ENCODE measurements at places on chromosomes 2 and 18. TPM values are rescaled to one million over a fixed set of nuclear protein-coding genes. Genes with fewer than 3 reads are reported as not detected.

DNA sequence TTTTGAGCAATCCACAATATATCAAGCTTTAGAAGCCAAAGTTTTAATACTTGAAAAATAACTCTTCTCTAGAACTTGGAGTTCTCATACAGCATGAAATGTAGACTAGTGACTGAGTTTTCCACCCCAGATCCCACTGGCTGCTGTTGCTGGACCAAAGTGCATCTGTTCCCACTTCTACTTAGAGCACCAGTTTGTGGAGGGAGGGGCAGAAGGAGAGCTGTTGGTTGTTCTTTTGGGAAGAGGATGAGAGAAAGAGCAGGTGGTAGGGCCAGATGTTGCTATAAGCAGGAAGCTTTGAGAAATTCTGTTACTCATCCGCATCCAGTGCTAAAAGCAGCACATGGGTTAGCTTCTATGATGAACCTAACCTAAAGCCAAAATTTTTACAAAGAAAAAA is 59.0 kb downstream of the MBD2 start:
- H3K4me1 ChIP-seq: no peaks in the 10 kb centered on the region
- no peaks in the 10 kb centered on the region for H3K27me3 ChIP-seq
- H3K27ac ChIP-seq: no peak overlapping the region

- no peaks in the 10 kb centered on the region for H3K36me3 ChIP-seq
- no peaks in the 10 kb centered on the region for H3K27me3 ChIP-seq
- H3K4me3 ChIP-seq: no peak overlapping the region
- peaks cover 39% of the 10 kb centered on the region for H3K4me1 ChIP-seq
Observed at GRCh38 chr18:75214332-75214690, 3.7 kb downstream of the TSHZ1 start.

DNA sequence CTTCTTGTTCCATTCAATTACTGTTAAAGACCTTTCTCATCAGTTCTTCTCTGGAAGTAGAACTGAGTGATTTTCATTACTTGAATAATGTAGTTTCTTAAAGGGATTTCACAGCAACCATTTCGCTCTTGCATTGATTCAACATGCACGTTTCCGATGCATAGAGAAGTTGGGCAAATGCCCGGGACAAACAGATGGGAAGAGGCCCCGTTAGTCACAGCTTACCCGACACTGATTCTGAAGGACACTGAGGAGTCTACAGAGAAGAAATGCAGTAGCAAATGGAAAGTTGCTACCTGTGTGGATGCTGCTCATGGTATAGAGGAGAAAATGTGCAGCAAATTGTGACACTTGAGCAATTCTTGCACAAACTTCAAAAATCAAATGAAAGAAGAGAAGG is 32.3 kb upstream of the GCG start:
- no peak overlapping the region for H3K27ac ChIP-seq
- H3K4me3 ChIP-seq: no peak overlapping the region
- no peaks in the 10 kb centered on the region for H3K36me3 ChIP-seq
- H3K4me1 ChIP-seq: no peaks in the 10 kb centered on the region
- H3K27me3 ChIP-seq: no peaks in the 10 kb centered on the region
- DNase-seq: no peak

GRCh38 chr2:131153529-131153928 is 48.4 kb downstream of the PLEKHB2 start:
- peaks cover 4% of the 10 kb centered on the region for H3K36me3 ChIP-seq
- H3K4me3 ChIP-seq: no peak overlapping the region
- H3K27me3 ChIP-seq: peaks cover 4% of the 10 kb centered on the region

The PRSS56 gene
- not detected for total RNA-seq

Data from T-cell (primary cell).